ENCODE measurements at places on chromosomes 2 and 18. TPM values are rescaled to one million over a fixed set of nuclear protein-coding genes. Genes with fewer than 3 reads are reported as not detected.

GRCh38 chr2:105753380-105753779 is 8.7 kb downstream of the NCK2 start:
- no peaks in the 10 kb centered on the region for H3K27me3 ChIP-seq
- peaks cover 8% of the 10 kb centered on the region for H3K36me3 ChIP-seq
- peaks cover 32% of the 10 kb centered on the region for H3K4me1 ChIP-seq

DNA sequence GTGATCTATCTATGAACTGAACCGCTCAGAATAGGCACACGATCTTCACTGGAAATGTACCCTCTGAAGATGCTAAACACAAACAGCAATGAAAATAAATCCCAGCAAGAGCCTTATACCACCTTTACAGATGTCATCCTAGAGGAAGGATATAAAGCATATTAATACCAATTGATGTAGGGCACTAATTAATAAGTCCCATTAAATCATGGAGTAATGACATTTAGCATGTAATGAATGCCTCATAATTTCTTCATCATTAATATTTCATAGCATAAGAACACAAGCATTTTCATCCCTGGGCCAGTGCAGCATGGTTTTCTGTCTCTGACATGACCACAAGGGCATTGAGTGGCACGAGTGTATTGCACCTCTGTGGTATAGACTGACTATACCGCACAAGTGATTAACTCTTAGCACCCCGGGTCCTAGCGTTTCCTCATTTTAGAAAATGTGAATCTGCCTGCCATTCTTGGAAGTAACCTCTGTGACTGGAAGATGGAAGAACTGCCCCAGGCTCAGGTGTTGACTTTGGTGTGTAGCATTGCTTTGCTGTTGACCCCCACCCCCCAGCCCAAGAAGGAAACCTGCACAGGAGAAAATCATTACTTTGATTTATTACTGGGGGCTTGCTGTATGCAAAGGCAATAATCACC is 1.4 kb upstream of the TMEM178A start:
- no peaks in the 10 kb centered on the region for H3K36me3 ChIP-seq
- H3K4me1 ChIP-seq = peaks cover 27% of the 10 kb centered on the region
- H3K27me3 ChIP-seq = peaks cover 33% of the 10 kb centered on the region
- peak overlapping the region; percentile 75 for H3K4me3 ChIP-seq
- H3K27ac ChIP-seq = no peak overlapping the region

The ANKMY1 gene
- 29.8 TPM for total RNA-seq

The LYPD1 gene
- 6.7 TPM for total RNA-seq

The FBXO36 gene
- total RNA-seq = 5.1 TPM
